Prostate gland (tissue), 2 donors: ENCODE measurements at places on chromosomes 12 and 14. TPM values are rescaled to one million over a fixed set of nuclear protein-coding genes. Genes with fewer than 3 reads are reported as not detected.

- no peak overlapping the region for H3K27ac ChIP-seq
- DNase-seq, result no peak
- no peak overlapping the region for H3K4me3 ChIP-seq
These were observed 12.2 kb downstream of the RPH3A start for GRCh38 chr12:112803620-112804282.

DNA sequence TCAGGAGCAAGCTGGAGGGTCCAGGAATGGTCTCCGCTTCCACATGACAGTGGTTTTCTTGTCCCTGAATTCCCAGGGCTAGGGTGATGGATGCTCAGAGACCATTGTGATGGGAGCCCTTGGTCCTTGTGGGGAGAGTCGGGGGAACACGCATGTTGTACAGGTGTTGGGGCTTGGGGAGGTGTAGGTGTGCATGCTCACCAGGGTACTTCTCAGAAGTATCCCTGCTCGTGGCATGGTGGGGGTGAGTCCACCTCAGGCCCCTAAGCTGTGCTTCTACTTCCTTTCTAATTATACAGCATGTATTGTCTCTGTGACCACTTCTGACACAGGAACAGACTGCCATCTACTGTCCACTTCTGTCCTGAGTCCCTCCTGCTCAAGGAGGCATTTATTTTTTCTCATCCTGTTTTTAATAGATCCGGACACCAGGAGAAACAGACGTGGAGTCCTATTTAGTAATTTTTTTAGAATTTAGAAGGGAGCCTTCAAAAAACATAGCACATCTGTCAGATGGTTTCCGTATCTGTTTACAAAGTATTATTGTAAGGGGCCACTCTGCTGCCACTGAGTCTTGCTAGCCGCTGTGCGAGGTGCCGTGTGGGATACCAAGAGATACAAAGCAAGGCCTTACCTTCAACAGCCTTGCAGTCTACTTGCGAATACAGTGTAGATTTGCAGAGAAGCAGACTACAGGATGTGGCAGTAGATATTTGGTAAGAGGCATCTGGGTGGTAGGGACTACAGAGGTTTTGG is 10.5 kb downstream of the NTF3 start:
- no peak overlapping the region for H3K4me3 ChIP-seq
- no peaks in the 10 kb centered on the region for H3K27me3 ChIP-seq
- no peaks in the 10 kb centered on the region for H3K36me3 ChIP-seq
- no peak overlapping the region for H3K27ac ChIP-seq
- no peaks in the 10 kb centered on the region for H3K4me1 ChIP-seq

DNA sequence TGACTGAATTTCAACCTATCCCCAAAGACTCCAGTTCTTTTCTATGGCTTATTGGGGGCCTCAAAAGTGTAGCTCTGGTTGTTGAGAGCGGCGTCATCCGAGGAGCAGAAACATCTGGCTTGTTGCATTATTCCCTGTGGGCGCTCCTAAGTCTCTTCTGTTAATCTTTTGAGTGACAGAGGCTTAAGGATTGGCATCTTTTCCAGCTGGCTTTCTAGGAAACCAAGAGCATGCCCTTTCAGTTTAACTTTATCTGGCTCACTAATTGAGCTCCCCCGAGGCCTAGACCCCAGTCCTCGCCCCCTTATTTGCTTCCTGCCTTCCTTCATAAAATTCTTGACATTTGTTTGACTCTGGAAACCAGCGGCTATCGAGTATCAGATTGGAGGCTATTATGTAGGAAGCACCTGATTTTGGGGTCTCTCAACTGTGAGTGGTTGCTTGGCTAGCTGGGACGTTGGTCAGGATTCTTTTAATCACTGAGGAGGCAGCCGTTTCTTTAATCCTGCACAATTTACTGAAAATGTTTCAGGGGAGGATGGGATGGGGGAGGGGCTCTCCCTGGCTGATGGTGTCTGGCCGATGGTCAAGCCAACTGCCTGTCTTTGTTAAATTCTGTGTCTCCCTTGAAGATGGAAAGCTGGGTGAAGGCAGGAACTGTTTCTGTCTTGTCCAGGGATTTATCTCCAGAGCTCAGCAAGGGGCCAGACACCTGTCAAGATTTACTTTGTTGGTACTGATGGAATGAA is 3.1 kb downstream of the SMOC1 start:
- DNase-seq, result no peak
- no peak overlapping the region for H3K27ac ChIP-seq
- H3K4me3 ChIP-seq, result no peak overlapping the region
- no peaks in the 10 kb centered on the region for H3K4me1 ChIP-seq
- peaks cover 9% of the 10 kb centered on the region for H3K27me3 ChIP-seq
- H3K36me3 ChIP-seq, result no peaks in the 10 kb centered on the region

- H3K27me3 ChIP-seq, result no peaks in the 10 kb centered on the region
- H3K36me3 ChIP-seq, result no peaks in the 10 kb centered on the region
- no peak overlapping the region for H3K4me3 ChIP-seq
- H3K27ac ChIP-seq, result no peak overlapping the region
These were observed 114.2 kb downstream of the DHRS2 start for GRCh38 chr14:23750357-23750756.

GRCh38 chr14:78245238-78245637 is 75.1 kb downstream of the NRXN3 start:
- H3K27me3 ChIP-seq, result no peaks in the 10 kb centered on the region
- no peaks in the 10 kb centered on the region for H3K4me1 ChIP-seq
- DNase-seq, result no peak
- H3K4me3 ChIP-seq, result no peak overlapping the region
- no peak overlapping the region for H3K27ac ChIP-seq

GRCh38 chr12:67909091-67909531 is 80.1 kb upstream of the IFNG-AS1 start:
- no peaks in the 10 kb centered on the region for H3K36me3 ChIP-seq
- H3K4me1 ChIP-seq, result no peaks in the 10 kb centered on the region
- no peaks in the 10 kb centered on the region for H3K27me3 ChIP-seq

DNA sequence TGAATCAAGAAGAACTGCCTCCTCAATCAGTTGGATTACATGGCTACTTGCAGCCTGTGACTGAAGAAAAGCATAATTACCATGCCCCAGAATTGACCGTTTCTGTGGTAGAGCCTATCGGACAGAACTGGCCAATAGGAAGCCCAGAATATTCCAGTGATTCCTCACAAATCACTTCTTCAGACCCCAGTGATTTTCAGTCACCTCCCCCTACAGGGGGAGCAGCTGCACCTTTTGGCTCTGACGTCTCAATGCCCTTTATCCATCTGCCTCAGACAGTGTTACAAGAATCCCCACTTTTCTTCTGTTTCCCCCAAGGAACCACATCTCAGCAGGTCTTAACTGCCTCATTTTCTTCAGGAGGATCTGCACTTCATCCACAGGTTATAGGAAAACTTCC is 80.8 kb downstream of the RAD52 start:
- no peak for DNase-seq
- no peak overlapping the region for H3K4me3 ChIP-seq
- H3K4me1 ChIP-seq, result no peaks in the 10 kb centered on the region
- no peaks in the 10 kb centered on the region for H3K36me3 ChIP-seq

GRCh38 chr12:41348198-41348597 is 160.1 kb downstream of the PDZRN4 start:
- no peak overlapping the region for H3K4me3 ChIP-seq
- no peaks in the 10 kb centered on the region for H3K4me1 ChIP-seq
- no peak overlapping the region for H3K27ac ChIP-seq
- no peaks in the 10 kb centered on the region for H3K27me3 ChIP-seq

- no peaks in the 10 kb centered on the region for H3K27me3 ChIP-seq
- H3K4me1 ChIP-seq, result no peaks in the 10 kb centered on the region
- no peak overlapping the region for H3K4me3 ChIP-seq
- no peak for DNase-seq
These were observed 65.5 kb downstream of the PELI2 start for GRCh38 chr14:56183631-56184157.

DNA sequence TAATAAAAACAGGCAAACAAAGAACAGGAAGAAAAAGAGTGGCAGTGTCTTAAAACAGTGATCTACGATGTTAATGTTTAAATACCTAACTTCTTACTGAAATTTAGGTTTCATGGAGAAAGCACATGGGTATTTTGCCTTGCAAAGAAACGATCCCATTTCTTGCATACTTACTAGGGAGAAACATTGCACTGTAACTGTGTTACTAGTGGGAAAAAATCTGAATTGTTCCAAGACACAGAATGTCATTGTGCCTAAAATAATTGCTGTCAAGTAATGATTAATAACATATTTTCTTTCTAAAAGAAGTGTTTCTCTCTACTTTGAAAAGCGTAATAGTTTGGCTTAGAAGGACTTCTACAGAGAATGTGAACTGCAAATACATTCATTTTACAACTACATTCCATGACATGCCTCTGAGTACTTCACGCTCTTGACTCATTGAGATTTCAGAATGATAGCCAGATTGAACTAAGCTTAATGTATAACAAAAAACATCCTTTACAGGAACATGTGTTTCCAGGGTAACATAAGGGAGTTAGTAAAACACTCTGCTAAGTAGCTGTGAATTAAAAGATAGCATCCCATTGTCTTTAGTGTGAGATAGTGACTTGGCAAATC is 256.2 kb upstream of the CPNE8 start:
- H3K36me3 ChIP-seq, result no peaks in the 10 kb centered on the region
- no peaks in the 10 kb centered on the region for H3K27me3 ChIP-seq
- no peak overlapping the region for H3K27ac ChIP-seq
- no peak overlapping the region for H3K4me3 ChIP-seq

DNA sequence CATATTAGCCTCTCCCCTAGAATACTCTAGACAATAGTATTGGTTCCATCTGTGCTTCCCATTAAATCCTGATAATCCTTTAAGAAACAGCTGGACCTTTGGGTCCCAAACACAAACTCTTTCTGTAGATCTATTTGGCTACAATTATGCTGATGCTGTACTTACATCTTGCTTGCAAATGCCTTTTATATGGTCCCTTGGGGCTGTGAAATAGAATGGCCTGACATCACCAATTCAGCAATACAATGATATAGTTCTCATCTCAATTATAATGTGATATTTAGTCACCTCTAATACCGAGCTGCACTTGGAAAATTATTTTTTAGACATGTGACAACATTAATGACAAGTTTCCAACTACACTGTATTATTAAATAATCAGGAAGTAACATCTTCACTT is 261.5 kb downstream of the SOX5 start:
- H3K27ac ChIP-seq, result no peak overlapping the region
- no peak for DNase-seq
- H3K4me1 ChIP-seq, result no peaks in the 10 kb centered on the region
- no peak overlapping the region for H3K4me3 ChIP-seq
- no peaks in the 10 kb centered on the region for H3K36me3 ChIP-seq

DNA sequence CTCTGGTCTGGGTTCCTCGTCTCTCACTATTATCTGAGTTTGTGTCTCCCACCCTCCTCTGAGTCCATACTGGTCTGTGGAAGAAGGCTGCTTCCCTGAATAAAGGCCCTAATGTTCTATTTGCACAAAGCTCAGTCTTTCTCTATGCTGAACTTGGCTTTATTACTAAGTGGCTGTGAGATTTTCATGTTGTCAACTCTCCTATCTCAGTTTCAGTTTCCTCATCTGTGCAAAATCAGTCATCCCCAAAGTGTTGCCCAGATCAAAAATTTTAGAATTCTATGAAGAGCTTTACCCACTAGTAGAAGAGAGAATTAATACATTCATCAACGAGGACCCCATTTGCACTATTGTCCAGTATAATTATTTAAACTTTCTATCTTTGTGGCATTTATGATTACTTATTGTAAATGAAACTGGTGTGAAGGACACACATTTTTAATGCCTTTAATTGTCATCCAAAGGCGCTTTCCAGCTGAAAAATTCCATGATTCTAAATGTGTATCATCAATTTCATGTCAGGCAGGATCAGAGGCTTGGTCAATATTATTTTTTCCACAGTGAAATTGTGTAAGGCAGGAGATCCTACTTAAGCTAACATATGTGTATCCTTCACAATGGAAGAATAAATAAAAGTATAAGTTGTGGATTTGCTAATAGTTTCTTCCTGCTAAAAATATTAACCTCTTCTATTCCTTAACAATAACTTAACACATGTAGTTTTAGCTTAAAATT is 79.1 kb upstream of the EEA1 start:
- H3K4me1 ChIP-seq, result no peaks in the 10 kb centered on the region
- no peak for DNase-seq
- H3K27me3 ChIP-seq, result no peaks in the 10 kb centered on the region
- no peaks in the 10 kb centered on the region for H3K36me3 ChIP-seq

GRCh38 chr14:32109676-32110547 is 32.8 kb downstream of the ARHGAP5 start:
- H3K36me3 ChIP-seq, result no peaks in the 10 kb centered on the region
- H3K4me1 ChIP-seq, result no peaks in the 10 kb centered on the region
- H3K27ac ChIP-seq, result no peak overlapping the region
- H3K4me3 ChIP-seq, result no peak overlapping the region
- no peaks in the 10 kb centered on the region for H3K27me3 ChIP-seq

GRCh38 chr14:58131386-58131785 is 20.6 kb downstream of the ARMH4 start:
- no peak overlapping the region for H3K27ac ChIP-seq
- H3K4me3 ChIP-seq, result no peak overlapping the region
- H3K27me3 ChIP-seq, result no peaks in the 10 kb centered on the region
- no peak for DNase-seq

DNA sequence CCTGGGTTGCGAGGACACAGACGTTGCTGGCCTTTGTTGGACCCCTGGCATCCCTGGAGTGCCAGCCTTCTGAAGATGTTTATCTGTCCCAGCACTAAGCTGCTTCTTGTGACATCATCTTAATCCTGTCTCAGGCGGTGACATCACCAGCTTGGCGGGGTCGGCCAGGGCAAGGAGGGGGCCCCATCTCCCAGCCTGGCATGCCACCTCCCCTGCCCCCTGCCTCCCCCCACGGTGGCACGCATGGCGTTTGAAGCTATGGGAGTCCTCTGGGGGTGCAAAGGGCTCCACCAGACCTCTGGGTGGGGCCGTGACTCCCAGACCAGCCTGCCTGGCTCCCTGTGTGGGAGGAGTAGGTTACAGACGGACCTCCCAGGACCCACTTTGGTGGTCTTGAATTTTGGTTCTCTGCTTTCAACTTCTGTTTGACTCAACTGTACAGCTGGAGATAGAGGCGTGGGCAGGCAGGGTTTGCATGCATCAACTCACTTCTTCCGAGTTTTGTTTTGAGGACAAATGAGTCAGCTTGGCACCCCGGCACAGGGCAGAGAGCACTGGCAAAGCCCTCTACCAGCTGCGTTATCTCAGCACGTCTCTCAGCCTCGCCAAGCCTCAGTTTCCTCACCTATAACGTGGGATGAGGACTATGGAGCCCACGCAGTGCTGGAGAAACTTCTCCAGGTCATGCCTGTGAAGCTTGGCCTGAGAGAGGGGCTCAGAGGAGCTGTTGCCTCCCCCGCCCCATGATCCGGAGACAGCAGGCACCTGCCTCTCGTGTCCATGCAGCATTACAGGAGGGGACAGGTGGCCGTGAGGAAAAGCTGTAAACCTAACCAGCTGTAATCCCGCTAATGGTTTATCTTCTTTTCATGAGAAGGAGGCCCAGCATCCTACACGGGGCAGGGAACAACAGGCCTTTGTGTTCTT is 38.8 kb upstream of the EML1 start:
- H3K27me3 ChIP-seq, result no peaks in the 10 kb centered on the region
- no peak for DNase-seq
- H3K27ac ChIP-seq, result no peak overlapping the region
- H3K4me1 ChIP-seq, result no peaks in the 10 kb centered on the region

- H3K27ac ChIP-seq, result no peak overlapping the region
- no peaks in the 10 kb centered on the region for H3K27me3 ChIP-seq
- H3K4me1 ChIP-seq, result no peaks in the 10 kb centered on the region
- H3K36me3 ChIP-seq, result no peaks in the 10 kb centered on the region
These were observed 34.5 kb upstream of the RIC8B start for GRCh38 chr12:106739815-106740530.

VRTN gene
- 0.34 TPM for total RNA-seq

KRT3 gene
- total RNA-seq, result not detected

SLC41A2 gene
- 18.7 TPM for total RNA-seq

DRAM1 gene
- 12.8 TPM for total RNA-seq

LTB4R2 gene
- 19.5 TPM for total RNA-seq

ADAM21 gene
- not detected for total RNA-seq

ASB2 gene
- total RNA-seq, result 10.3 TPM

BMP4 gene
- total RNA-seq, result 8.8 TPM
